ENCODE measurements at places on chromosomes 3 and 15.

DNA sequence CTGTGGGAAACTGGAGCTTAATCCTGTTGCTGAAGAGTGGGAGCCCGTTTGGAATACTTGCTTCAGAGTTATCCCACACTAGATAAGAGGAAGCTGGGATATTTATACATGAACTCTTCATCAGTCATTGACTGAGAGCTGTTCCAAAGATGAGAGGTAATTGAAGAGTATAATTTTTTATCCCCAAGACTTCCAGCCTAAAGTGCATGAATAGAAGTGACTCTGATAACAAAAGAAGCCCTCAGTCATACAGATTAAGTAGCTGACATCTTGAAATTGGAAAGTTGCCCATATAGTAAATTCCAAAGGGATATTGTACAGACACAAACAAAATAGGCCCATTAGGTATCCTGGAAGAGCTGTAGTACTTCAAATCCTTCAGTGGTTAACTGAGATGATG is 268.0 kb downstream of the EPHA3 start:
- DNase-seq = no peak

- DNase-seq = no peak
Measured at GRCh38 chr15:34986771-34987480, 1.2 kb downstream of the ZNF770 start.

- peak; percentile 39 for DNase-seq
Measured at GRCh38 chr15:46365572-46365971, 730.7 kb downstream of the SQOR start.

- no peak for DNase-seq
Measured at GRCh38 chr3:127077068-127077467, 94.2 kb downstream of the PLXNA1 start.

DNA sequence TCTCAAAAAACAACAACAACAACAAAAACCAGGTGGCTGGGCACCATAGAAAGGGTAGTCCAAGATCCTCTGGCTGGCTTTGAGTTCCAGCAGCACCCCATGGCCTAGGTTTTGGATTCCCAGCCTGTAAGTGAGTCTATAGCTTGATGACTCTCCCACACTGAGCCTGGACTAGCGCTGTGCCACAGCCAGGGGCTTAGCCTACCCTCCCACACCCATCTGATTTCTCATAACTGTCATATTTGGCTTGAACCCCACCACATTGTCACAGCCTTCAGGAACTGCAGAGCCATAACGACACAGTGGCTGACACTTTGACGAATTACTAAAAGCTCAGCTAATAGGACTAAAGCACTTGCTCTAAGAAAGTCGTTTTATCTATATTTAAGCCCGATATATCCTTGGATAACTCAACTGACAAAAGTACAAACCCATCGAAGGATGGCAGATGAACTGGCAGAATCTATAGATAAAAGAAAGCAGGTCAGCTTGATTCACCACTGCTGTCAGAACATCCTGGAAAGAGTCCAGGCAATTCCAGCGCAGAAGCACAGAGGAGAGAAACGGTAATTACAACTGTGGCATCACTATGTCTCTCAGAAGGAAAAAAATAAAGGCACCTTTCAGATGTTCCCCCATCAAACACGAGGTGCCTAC is 62.1 kb downstream of the HOMER2 start:
- DNase-seq = no peak

GRCh38 chr15:59301527-59301926 is 71.1 kb downstream of the MYO1E start:
- DNase-seq = no peak

DNA sequence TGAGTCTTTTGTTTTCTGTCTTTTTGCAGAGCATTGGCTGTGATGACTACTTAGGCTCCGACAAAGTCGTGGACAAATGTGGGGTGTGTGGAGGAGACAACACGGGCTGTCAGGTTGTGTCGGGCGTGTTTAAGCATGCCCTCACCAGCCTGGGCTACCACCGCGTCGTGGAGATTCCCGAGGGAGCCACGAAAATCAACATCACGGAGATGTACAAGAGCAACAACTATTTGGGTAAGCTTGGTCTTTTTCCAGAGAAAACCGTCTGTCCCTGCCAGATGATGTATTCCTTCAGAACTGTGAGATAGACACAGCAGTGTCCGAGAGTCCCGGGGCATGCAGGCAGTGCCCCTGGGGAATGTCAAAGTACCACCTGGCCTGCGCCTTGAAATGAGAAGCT is 149.9 kb upstream of the NR2E3 start:
- DNase-seq = no peak

- peak; percentile 28 for DNase-seq
Measured at GRCh38 chr3:138408751-138409570, 25.5 kb upstream of the ESYT3 start.

DNA sequence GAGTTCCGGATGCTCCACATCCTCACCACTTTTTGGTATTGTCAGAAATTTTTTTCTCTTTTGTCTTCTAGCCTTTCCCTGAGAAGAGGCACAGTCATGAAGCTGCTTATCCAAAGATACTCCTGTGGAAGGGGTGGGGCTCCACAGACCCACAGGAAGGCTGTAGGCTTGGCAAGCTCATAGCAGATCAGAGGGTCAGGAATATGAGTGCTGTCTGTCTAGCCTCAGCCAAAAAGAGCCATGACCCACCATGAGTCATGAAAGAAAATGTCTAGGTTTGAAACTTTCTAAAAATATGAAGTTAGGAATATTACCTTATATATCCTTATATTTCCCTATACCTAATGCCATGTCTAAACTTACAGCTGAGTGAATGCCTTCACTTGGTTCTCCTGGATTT is 118.2 kb upstream of the THBS1 start:
- DNase-seq = no peak

DNA sequence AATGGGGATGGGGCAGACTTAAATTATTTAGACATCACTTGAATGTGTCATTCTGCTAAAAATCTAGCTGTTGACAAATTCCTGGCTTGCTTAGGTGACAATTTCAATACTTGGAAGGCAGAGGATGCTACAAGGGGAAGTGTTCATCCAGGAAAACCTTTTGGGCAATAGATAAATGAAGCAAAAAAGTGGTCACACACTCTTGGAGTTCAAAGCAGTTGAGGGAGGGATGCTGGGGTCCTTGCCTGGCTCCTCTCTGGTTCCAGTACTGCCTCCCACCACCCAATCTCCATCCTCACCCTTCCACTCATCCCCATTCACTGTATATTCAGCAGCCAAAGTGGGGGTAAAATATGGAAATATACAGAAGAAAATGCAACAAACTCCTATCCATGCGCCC is 52.6 kb upstream of the FRMD4B start:
- no peak for DNase-seq

DNA sequence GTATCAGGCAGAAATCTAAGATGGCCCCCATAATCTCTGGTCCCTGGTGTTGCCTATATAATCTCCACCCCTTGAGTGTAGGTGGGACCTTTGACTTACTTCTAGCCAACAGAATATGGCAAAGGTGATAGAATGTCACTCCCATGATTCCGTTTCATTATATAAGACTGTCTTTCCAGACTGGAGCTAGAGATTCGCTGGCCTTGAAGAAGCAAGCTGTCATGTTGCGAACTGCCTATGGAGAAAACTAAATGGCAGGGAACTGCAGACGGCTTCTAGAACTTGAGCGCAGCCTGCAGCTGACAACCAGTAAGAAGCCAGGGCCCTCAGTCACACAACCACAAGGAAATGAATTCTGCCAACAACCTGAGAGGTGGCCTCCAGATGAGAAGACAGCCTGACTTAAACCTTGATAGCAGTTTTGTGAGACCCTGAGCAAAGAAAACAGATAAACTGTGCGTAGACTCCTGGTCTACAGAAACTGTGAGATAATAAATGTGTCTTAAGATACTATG is 2.2 kb upstream of the KPNA1 start:
- no peak for DNase-seq

DNA sequence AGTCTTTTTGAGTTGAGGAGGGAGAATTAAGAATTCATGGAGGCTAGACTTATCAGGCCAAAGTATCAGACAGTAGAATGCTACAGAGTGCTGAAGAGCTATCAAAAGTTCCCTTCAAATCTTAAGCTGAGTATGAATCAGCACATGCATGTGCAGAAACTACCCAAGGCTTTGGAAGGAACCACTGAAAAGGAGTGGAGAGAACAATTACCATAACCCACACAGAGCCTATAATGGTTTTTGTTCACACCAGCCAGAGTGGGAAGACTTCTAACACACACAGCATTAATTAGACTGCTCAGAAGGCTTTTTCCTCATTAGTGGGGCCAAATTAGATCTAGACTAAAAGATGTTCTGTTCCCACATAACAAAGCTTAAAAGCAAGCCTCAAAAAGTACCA is 83.7 kb upstream of the SLC6A11 start:
- DNase-seq = no peak

DNA sequence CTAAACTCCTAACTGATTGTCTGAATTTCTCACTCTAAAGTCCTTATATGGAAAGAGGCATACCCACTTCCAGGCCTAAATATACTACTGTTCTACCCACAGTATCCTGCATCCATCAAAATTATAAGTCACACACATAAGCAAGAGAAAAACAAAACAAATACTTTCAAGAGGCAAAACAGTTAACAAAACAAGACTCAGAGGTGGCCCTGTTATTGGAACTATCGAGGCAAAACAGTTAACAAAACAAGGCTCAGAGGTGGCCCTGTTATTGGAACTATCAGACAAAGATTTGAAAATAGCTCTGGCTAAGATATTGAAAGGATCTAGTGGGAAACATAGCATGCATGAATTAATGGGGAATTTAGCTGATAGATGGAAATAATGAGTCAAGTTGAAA is 224.2 kb upstream of the CGNL1 start:
- DNase-seq = no peak

DNA sequence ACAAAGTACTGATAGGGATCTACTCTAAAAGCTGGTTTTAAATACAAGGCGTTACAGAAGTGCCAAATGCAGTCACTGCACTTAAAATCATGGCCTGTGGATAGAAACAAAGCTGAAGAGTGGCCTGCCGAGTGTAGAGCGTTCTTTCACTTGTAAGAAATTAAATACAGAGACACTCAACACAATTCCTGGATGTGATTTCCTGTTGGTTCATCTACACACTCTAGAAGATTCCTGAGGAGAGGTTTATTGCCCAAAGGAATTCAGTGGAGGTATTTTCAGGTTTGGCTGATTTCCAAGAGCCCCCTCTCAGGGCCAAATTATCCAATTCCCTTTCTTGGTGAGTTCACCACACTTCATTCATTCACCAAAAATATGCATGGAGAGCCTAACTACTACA is 200.3 kb upstream of the IL12A start:
- no peak for DNase-seq

DNA sequence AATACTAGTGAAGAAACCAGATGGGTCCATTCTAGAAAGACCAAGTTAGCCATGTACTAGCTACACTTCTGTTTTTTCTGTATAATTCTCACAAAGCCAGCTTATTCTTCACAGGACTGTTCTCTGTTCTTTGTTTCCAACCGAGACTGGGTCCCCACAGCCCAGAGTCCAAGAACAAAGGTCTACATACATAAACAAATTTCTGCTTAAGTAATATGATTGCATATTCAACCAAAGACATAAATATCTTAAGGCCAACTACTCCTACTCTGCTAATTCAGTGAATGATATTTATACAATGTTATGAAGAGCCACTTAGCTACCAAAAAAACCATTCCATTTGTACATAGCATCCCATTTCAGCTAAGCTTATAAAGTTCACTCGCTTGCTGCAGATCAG is 299.8 kb upstream of the CCDC54 start:
- no peak for DNase-seq

DNA sequence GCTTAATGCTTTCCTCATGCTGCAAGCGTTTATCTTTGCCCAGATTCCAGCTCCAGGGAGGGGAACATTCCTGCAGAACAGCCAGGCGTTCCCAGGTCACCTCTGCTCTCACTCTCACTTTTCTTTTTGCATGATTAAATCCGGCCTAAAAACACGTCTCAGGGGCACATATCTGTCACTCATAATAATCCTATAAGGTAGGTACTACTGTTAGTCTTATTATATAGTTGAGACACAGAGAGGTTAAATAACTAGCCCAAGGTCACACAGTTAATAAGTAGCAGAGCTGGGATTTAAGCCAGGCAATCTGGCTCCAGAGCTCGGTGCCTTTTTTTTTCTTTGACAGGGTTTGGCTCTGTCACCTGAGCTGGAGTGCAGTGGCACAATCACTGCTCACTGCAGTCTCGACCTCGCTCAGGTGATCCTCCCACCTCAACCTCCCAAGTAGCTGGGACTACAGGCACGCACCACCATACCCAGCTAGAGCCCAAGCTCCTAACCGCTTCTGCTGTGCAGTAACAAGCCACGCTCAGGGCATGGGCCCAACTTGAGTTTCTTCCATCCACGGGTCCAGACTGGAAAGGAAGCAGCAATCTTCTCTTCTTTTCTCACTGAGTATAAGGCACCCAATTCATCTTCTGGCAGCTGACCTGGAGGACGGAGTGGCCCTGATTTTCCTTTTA is 96.5 kb downstream of the LIPC start:
- DNase-seq = no peak

- DNase-seq = no peak
Measured at GRCh38 chr15:52670087-52670486, 9.1 kb downstream of the ATOSA start.

DNA sequence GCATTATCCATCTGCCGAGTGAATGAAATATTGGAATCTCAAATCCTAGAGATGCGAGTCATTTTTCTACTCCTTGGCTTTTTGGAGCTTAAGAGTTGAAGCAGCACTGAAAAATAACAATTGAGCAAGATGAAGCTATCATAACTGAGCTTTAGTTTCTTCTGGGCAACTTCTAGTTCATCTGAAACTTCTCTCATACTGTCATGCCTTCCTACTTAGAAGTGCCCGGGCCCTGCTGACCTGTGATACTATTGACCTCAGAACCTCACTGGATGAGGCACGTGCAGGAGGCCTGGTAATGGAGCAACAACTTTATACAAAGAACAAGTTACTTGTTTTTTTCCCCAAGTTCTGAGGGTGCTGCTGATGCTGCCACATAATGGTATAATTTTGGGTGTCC is 48.5 kb upstream of the P3H2 start:
- no peak for DNase-seq

DNA sequence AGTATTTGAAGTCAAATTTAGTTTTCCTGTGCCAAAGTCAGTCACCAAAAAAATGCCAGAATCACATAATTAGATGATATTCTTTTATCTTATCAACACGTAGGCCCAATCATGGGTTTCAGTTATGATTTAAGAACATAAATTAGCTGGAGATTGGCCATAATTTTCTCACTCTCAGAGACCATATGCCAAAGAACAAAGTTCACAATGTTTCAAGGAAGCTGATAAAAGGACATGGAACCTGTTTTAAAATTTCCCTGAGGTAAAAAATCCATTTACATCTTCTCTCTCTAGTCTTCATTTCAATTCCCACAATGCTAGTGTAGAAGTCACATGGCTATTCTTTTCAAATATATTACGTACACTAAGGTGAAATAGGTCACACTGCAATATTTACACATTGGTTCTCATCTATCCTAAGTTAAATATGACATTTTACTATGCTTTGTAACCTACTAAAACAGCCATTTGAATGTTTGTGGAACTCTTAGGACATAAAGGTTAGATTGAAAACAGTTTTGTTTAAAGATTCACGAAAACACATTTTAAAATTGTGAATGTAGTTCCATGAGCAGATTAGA is 42.7 kb upstream of the DCUN1D1 start:
- no peak for DNase-seq
